ENCODE measurements at places on chromosomes 7 and 10. TPM values are rescaled to one million over a fixed set of nuclear protein-coding genes. Genes with fewer than 3 reads are reported as not detected.

GRCh38 chr10:3421537-3422257, 249.1 kb upstream of the PITRM1 start:
- DNase-seq: no peak
- no peak overlapping the region for H3K4me3 ChIP-seq
- no peaks in the 10 kb centered on the region for H3K27me3 ChIP-seq
- H3K4me1 ChIP-seq: peaks cover 17% of the 10 kb centered on the region
- H3K27ac ChIP-seq: no peak overlapping the region

DNA sequence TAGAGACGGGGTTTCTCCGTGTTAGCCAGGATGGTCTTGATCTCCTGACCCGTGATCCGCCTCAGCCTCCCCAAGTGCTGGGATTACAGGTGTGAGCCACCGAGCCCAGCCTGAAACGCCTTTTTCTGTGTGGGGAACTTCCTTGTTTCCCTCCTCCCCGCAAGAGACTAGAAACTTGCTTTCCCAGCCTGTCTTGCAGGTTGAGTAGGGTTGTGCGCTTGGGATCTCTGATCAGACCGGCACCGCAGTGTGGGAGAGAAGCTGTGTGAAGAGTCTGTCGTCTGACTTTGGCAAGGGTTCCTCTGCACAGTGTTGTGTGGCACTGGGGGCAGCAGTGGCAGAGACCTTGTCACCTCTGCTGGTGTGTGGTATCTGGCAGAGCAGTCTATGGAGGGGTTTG, 28.9 kb downstream of the RBM17 start:
- no peak for DNase-seq
- H3K4me1 ChIP-seq: peaks cover 16% of the 10 kb centered on the region
- H3K4me3 ChIP-seq: no peak overlapping the region
- H3K27ac ChIP-seq: no peak overlapping the region
- H3K27me3 ChIP-seq: no peaks in the 10 kb centered on the region
- H3K36me3 ChIP-seq: peaks cover 39% of the 10 kb centered on the region

- no peak overlapping the region for H3K4me3 ChIP-seq
- H3K4me1 ChIP-seq: no peaks in the 10 kb centered on the region
- peaks cover 5% of the 10 kb centered on the region for H3K36me3 ChIP-seq
- H3K27ac ChIP-seq: no peak overlapping the region
- H3K27me3 ChIP-seq: no peaks in the 10 kb centered on the region
Observed at GRCh38 chr7:67947646-67948045, 951.0 kb downstream of the TYW1 start.

DNA sequence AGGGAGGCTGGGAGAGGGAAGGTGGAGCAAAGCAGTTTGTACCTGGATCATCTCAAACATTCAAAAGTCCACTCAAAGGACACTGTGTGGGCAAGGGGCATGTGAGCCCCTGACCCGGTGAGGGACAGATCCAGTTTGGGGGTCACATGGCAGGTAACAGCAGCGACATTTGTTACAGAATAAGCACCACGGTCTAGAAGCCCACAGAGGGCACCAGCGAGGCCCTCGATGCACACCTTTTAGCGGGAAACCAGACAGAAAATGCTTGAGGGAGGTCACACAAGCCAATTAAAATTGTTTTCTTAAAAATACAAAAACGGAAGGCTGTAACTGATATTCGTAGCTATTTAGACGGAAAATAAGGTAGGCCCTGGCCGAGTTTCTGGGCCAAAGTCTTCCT, 144.4 kb downstream of the ZMYND11 start:
- peaks cover 11% of the 10 kb centered on the region for H3K27me3 ChIP-seq
- no peaks in the 10 kb centered on the region for H3K4me1 ChIP-seq
- H3K27ac ChIP-seq: no peak overlapping the region
- no peak for DNase-seq
- no peak overlapping the region for H3K4me3 ChIP-seq

BEND7 gene
- 12.4 TPM for total RNA-seq

SPDYE6 gene
- total RNA-seq: not detected

CCL24 gene
- total RNA-seq: not detected

- H3K4me1 ChIP-seq: no peaks in the 10 kb centered on the region
- H3K27me3 ChIP-seq: peaks cover 80% of the 10 kb centered on the region
- H3K27ac ChIP-seq: no peak overlapping the region
- no peak overlapping the region for H3K4me3 ChIP-seq
- no peaks in the 10 kb centered on the region for H3K36me3 ChIP-seq
Observed at GRCh38 chr7:85776691-85777345, 590.0 kb upstream of the SEMA3D start.

DNA sequence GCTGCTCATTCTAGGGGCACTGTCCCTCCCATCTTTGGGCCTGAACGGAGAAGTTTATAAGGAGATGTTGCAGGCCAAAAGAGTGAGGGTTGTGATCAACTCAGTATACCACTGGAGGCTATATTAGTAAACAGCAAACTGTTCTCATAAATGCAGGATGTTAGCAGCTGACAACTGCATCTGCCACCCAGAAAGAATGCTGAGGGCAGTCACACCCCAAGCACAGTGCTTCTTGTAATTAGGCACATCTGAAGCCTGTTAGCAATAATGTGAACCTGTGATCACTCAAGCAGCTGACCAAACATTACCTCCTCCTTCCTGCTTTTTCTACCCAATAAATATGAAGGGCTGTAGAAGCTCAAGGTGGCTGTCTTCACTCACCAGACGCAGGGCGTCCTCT, 38.4 kb upstream of the ZNF138 start:
- H3K4me1 ChIP-seq: no peaks in the 10 kb centered on the region
- H3K27me3 ChIP-seq: no peaks in the 10 kb centered on the region
- H3K36me3 ChIP-seq: no peaks in the 10 kb centered on the region
- no peak overlapping the region for H3K4me3 ChIP-seq
- no peak for DNase-seq

GHRHR gene
- total RNA-seq: not detected

DNA sequence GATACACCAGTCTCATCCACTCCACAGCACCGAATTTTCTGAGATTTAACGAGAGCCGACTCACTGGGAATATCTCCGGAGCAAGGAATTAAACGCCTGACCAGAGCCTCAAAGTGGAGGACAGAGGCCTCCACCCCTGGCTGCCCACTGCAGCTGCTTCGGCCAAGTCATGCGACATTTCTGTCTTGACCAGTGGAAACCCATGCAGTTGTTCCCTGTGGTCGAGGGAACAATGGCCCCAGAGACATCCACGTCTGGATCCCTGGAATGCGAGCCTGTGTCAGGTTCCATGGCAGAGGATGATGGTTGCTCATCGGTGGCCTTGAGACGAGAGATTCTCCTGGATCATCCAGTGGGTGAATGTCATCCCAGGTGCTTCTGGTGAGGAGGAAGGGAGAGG, 65.7 kb upstream of the INSIG1 start:
- H3K27ac ChIP-seq: no peak overlapping the region
- no peaks in the 10 kb centered on the region for H3K36me3 ChIP-seq
- peaks cover 17% of the 10 kb centered on the region for H3K4me1 ChIP-seq
- no peaks in the 10 kb centered on the region for H3K27me3 ChIP-seq
- DNase-seq: no peak
